Pons (tissue), 1 donor: ENCODE measurements at places on chromosomes 13 and 19.

DNA sequence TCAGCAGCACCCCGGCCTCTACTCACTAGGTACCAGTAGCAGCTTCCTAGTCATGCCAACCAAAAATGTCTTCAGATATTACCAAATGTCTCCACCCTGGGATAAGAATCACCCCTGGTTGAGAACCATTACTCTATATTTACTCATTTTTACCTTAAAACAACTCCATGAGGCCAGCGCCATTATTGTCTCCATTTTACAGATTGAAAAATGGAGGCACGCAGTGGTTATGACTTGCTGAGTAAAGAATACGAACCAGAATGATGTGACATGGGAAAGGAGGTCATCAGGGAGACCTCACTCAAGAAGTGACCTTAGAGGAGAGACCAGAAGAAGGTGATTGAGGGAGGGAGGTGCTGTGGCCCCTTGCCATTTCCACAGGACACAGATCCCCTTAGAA is 2.2 kb downstream of the CEACAM19 start:
- DNase-seq: no peak

DNA sequence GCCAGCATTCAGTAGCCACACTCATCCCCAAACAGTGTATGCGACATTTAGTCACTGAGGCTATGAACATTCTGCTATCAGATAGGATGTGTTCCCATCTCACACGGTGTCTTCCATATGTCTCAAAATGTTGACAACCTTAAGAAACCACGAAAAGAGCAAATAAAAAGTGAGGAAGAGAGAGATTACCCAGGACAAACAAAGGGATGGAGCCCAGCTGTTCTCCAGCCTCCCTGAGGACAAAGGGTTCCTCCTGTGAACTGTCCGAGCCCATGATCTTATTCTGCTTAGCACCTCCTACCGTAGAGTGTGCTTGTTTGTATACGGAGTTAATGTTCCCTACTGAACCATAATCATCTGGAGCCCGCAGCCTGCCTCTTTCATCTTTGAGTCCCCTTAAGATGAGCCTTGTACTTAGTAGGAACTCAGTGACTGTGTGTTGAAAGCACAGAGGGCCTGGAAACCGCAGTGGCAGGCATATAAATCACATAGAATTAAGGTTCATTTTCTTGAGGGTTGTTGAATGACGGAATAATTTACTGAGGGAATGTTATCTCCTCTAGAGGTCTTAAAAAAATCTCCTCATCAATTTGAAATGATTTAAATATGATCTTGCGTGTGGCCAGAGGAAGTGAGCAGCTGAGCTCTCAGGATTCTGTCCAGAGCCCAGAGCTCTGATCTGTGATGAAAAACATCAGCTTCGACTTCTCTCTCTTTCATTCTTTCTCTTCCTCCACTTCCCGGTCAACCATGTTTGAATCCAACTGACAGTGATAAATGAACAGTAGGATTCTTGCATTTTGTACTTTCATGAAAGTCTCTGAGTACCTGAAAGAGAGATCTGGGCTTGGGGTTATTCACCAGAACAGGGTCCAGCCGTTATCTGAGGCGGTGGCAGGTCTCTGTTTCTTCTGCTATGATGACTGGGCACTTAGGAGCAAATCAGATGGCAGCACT is 200.5 kb downstream of the KLF5 start:
- DNase-seq: no peak

GRCh38 chr19:30570194-30570593 is 198.0 kb downstream of the ZNF536 start:
- DNase-seq: no peak

DNA sequence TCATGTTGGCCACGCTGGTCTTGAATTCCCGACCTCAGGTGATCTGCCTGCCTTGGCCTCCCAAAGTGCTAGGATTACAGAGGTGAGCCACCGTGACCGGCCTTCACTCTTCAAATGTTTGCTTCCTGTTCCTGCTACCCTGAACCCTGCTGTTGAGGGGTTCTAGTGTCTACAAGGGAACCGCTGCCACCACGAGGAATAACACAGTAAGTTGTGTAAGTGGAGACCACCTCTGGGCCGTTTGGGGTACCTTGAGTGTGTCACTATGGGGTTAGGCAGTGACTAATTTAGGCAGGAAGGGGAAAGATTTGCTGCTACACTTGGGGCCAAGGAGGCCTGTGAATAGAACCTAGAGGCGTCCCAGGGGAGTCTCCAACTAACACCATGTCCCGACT is 2.2 kb upstream of the MYADM start:
- peak; percentile 61 for DNase-seq

- no peak for DNase-seq
These were observed 69.0 kb downstream of the KDM4B start for GRCh38 chr19:5037936-5038335.

GRCh38 chr13:48476686-48477085 is 56.2 kb downstream of the RCBTB2 start:
- peak; percentile 30 for DNase-seq

DNA sequence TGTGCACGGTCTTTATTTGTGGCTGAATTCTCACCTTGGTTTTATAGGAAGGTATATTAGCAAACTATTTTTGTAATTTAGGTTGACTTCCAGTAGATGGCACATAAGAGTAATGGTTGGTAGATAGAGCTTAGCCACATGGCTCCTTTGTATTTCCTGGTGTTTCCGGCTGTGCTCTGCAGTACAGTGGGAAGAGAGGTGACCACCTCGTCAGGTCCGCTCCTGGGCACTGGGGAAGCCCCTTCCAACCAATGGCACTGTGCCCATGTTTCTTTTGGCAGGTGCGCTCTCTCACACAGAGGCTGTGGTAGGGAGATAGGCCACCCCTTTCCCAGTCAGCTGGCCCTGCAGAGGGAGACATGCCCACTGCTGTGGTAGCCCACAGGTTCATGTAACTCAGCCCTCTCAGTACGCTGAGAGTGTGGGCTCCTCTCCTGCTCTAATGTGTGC is 74.3 kb upstream of the ATP12A start:
- no peak for DNase-seq

DNA sequence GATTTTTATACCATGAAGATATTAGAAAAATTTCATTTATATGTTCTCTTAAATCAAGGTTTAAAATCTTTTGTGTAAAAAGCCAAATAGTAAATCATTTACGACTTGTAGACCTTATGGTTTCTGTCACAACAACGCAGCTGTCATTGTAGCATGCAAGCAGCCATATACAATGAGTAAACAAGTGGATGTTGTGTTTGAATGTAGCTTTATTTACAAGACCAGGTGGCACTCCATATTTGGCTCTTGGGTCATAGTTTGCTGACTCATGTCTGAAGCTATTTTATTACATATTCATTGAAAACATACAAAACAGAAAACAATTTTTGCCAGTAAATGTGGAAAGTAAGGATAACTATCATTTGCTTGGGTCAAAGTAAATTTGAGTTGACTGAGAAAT is 930.8 kb downstream of the SLITRK5 start:
- DNase-seq: no peak

DNA sequence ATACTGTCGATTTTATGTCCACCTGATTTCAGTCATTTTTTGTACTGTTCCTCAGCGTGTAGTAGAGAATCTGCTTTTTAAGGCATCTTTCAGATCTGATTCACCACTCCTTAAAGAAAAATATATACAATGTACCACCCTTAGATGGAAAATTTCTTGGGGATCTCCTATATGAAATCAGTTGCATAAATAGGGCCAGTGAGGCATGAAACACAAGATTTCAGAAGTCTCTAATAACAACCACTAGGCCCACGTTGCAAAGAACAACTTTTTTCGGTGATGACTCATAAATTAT is 1.4 kb downstream of the USP12 start:
- DNase-seq: peak; percentile 9

DNA sequence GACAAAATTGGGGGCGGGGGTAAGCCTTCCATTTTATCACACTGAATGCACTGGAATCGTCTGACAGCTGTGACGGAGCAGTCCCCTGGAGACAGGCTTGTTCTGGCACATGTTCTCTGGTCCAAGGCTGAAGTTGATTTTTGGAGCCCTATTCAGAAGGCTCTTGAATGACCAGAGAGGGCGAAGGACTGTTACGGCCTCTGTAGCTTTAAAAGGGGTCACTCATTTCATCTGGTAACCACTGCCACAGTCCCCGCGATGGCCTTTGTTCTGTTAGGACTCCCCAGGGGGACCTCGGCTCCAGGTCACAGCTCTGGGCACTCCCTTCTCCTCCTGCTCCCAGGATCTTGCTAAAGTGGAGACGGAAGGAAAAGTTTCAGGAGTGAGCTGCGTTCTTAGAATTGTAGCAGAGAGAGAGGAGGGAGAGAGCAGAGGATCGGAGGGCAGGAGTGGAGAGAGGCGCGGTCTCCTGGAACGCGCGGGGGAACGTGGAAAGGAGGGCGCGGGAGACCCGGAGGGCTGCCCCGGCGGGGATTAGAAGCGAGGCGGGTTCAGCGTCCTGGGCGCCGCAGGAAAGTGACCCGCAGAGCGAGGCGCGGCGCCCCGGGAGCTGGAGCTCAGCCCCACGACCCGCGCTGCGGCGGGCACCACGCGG is 134.3 kb upstream of the MYO16 start:
- no peak for DNase-seq
